Activated CD8-positive, alpha-beta T cell treated with anti-CD3 and anti-CD28 coated beads for 36 hours (primary cell): ENCODE measurements at places on chromosomes 2 and 18. TPM values are rescaled to one million over a fixed set of nuclear protein-coding genes. Genes with fewer than 3 reads are reported as not detected.

SERPINB12 gene
- total RNA-seq: not detected

SEMA4F gene
- total RNA-seq: 3.1 TPM

AMMECR1L gene
- total RNA-seq: 13.1 TPM

ARHGAP28 gene
- not detected for total RNA-seq

MARCHF4 gene
- total RNA-seq: not detected

DNA sequence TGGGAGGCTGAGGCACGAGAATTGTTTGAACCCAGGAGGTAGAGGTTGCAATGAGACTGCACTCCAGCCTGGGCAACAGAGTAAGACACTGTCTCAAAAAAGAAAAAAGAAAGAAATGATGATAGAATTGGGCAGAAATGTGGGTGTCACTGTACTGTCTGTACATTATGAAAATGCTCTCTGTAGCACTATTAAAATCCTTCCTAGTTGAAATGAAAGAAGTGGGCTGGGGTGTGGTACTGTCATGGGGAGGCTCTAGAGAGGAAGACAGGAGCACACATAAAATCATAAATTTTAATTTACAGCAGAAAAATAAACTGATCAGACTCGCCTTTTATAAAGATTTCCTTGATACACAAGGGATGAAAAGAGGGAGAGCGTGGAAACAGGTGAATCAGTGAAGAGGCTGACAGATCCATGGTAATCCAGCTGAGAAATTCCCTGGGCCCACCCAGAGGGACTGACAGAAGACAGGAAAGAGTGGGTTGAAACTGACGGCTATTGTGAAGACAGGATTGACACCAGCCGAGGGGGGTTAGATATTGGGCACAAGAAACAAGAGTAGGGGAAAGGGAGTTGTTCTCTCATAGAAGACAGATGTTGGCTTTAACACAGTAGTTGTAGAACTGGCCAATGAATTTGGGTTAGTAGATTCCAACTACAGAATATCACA lies 96.4 kb upstream of the ATL2 start:
- H3K4me1 ChIP-seq: peaks cover 28% of the 10 kb centered on the region
- H3K27me3 ChIP-seq: peaks cover 19% of the 10 kb centered on the region
- H3K4me3 ChIP-seq: no peak overlapping the region
- no peak for DNase-seq
- H3K36me3 ChIP-seq: no peaks in the 10 kb centered on the region
- H3K27ac ChIP-seq: peak overlapping the region; percentile 48

GRCh38 chr2:241072553-241073165 lies 29.4 kb downstream of the MTERF4 start:
- no peak overlapping the region for H3K4me3 ChIP-seq
- DNase-seq: no peak
- H3K27ac ChIP-seq: no peak overlapping the region
- H3K36me3 ChIP-seq: no peaks in the 10 kb centered on the region
- H3K4me1 ChIP-seq: no peaks in the 10 kb centered on the region

- no peaks in the 10 kb centered on the region for H3K36me3 ChIP-seq
- H3K4me3 ChIP-seq: no peak overlapping the region
- no peak for DNase-seq
- H3K27ac ChIP-seq: no peak overlapping the region
- H3K4me1 ChIP-seq: peaks cover 4% of the 10 kb centered on the region
- H3K27me3 ChIP-seq: peaks cover 14% of the 10 kb centered on the region
These were observed 14.9 kb upstream of the LYPD6 start for GRCh38 chr2:149315461-149315860.

DNA sequence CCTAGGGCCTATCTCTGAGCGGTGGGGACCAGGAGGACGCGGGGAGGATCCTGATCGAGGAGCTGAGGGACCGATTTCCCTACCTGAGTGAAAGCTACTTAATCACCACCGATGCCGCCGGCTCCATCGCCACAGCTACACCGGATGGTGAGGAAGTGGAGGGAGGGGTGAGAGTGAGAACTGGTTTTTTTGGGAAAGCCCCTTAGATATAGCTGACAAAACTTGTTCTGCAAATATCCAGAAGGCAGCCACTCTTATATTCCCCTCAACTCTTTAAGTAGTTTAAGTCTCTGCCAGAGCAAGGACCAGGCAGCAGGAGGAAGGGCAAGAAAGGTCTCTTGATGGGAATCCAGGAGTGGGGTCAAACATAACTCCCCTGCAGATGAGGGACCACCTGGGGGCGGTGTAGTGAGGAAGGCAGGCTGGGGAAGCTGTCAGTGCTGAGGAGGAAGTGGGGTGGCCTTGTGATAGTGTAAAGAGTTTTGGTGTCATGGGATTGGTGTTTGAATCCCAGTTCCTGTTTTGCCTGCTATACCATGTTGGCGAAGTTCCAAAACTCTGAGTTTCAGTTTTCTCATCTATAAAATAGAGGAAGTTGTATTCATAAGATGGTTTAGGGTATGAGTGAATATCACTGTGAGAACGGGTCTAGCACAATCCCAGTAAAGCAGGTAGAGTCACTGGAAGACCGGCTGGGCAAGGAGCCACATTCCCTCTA lies 3.4 kb downstream of the NAGK start:
- H3K27ac ChIP-seq: peak overlapping the region; percentile 83
- DNase-seq: peak; percentile 74
- peaks cover 51% of the 10 kb centered on the region for H3K4me1 ChIP-seq
- no peaks in the 10 kb centered on the region for H3K27me3 ChIP-seq
- H3K36me3 ChIP-seq: peaks cover 17% of the 10 kb centered on the region
- H3K4me3 ChIP-seq: peak overlapping the region; percentile 57

DNA sequence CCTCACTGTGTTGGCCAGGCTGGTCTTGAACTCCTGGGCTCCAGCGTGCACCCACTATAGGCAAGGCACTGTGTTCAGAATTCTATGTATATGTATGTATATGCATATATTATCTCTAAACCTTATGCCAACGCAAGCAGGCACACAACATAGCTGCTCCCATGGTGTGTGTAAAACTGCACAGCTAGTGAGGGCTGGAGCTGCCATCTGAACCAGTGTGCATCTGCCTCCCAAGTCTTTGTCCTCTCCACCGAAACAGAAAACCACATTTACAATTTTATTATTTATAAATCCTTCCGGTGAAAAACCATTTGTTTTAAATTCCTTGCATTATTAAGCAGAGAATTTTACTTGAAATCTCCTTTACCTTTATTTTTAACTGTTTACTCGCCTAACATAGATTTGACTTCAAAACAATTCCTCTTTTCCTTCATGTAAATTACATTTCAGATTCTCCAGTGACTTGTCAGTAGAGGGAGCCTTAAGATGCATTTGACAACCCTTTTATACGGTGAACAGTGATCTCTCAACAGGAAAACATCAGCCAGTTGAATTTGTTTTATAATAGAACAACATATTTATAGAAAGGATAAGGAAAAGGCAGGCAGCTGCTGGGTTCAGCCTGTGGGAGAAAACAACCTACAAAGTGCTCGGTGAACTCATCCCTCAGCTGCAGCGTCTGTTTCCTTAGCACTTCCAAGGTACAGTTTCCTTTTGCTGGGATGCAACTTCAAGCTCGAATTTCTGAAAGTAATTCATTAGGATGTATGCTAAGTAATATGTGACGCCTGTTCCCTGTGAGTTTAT lies 101.2 kb downstream of the MYT1L start:
- peaks cover 1% of the 10 kb centered on the region for H3K27me3 ChIP-seq
- H3K27ac ChIP-seq: no peak overlapping the region
- H3K4me1 ChIP-seq: no peaks in the 10 kb centered on the region
- DNase-seq: no peak
- H3K4me3 ChIP-seq: no peak overlapping the region

GRCh38 chr2:207161247-207162123 lies 4.3 kb downstream of the KLF7 start:
- no peak for DNase-seq
- no peak overlapping the region for H3K4me3 ChIP-seq
- H3K27me3 ChIP-seq: peaks cover 1% of the 10 kb centered on the region
- H3K4me1 ChIP-seq: peaks cover 55% of the 10 kb centered on the region
- no peaks in the 10 kb centered on the region for H3K36me3 ChIP-seq

GRCh38 chr18:35387152-35387571 lies 10.0 kb upstream of the ZNF396 start:
- peak; percentile 14 for DNase-seq
- H3K27ac ChIP-seq: no peak overlapping the region
- H3K4me3 ChIP-seq: no peak overlapping the region
- H3K36me3 ChIP-seq: no peaks in the 10 kb centered on the region

DNA sequence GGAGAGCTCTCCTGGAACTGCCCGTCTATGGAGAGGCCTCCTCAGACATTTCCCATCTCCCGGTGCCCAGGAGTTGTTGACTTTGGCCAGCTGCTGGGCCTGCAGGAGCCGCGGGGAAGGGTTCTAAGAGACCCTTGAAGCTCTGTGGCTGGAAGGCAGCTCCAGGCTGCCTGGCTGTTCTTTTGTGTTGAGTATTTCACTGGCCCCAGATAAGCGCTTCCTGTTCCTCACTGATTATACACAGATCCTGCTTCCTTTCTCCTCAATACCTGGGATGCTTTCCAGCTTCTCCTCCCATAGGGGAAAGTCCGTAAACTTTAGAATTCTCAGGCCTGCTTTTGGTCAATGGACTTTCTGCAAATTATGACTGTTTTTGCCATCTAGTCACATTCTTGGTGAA lies 57.8 kb downstream of the TGOLN2 start:
- no peak for DNase-seq
- H3K36me3 ChIP-seq: no peaks in the 10 kb centered on the region
- H3K27me3 ChIP-seq: no peaks in the 10 kb centered on the region
- H3K27ac ChIP-seq: no peak overlapping the region

DNA sequence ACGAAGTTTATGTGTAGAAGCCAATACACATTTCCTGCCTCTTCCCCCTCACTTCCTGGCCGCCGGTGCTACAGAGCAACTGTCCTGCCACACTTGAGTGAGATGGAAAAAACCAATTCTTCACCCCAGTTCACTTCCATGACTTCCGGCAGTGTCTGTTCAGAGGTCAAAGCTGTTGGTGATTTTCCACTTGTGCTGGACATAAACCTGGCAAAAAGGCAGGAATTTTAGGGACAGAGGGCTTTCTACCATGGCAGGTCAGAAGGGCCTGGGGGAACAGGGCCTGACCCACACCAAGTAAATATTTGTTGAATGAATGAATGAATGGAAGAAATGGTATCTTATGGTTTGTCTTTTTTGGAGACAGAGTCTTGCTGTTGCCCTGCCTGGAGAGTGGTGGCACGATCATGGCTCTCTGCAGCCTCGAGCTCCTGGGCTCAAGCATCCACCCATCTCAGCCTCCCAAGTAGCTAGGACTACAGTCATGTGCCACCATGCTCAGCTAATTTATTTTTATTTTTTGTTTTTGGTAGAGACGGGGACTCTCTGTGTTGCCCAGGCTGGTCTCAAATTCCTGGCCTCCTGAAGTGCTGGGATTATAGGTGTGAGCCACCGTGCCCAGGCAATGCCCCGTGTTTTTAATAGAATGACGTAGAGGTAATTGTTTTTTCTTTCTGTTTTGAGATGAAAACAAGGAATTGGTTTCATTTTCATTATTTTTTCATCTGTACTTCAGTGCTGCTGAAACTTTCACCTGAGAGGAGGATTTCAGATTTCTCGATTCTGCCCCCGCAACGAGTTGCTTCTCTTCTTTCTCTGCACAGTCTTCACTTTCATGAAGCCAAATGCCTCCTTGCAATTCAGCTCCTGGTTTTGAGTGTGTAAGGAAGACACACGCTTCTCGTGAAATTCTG lies 48.0 kb upstream of the LPIN2 start:
- H3K27ac ChIP-seq: peak overlapping the region; percentile 100
- peak overlapping the region; percentile 74 for H3K4me3 ChIP-seq
- peak; percentile 79 for DNase-seq
- no peaks in the 10 kb centered on the region for H3K27me3 ChIP-seq
- peaks cover 3% of the 10 kb centered on the region for H3K36me3 ChIP-seq

DNA sequence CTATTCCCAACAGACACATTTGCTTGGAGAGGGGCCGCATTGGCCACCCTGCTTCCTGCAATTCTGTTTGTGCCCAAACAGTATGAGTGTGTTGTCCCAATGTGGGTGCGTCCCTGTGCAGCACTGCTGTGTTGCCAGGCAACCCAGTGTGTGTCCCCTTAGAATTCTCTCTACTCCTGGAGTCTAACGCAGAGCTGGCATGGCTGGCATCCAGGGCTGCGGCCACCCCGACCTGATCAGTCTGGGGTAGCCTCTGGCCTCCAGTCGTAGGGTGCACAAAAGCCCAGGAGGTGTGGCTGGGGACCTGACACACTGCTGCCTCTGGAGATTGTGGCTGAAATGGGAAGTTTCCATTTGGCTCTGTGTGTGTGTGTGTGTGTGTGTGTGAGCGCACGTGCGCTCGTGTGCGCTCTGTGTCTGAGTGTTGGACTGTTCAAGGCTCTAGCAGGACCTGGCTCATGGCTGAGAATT lies 48.0 kb downstream of the TEX44 start:
- H3K27ac ChIP-seq: no peak overlapping the region
- no peak for DNase-seq
- H3K27me3 ChIP-seq: no peaks in the 10 kb centered on the region

- peaks cover 5% of the 10 kb centered on the region for H3K36me3 ChIP-seq
- peaks cover 51% of the 10 kb centered on the region for H3K4me1 ChIP-seq
- peak overlapping the region; percentile 58 for H3K27ac ChIP-seq
- H3K27me3 ChIP-seq: peaks cover 2% of the 10 kb centered on the region
These were observed 105.0 kb downstream of the B3GNT2 start for GRCh38 chr2:62300925-62301324.

DNA sequence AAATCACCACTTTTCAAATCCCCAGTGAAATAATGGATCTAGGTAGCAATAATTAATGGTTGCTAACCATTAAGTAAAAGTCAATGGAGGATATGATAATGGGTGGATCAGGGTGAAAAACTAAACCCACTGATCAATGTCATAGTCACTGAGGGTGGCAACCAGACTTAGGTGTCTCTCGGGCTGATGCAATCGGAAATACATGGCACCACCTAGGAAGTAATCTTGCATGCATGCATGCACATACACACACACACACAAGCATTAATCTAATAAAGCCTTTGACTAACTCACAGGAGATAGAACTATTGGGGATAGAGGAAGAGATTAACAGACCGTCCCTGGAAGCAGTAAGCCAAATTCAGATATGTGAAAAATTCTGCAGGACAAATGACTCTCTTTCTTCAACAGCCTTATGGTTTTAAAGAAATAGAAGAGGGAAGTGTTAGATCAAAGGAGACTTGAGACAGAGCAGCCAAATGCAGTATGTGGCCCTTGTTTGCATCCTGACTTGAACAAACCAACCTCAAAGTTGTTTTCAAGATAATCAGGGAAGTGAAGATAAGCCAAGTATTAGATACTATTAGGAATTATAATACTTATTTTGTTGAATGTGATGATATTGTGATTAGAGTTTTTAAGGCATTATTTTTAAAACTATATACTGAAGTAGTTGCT lies 186.0 kb upstream of the RMP24 start:
- H3K27ac ChIP-seq: no peak overlapping the region
- no peaks in the 10 kb centered on the region for H3K36me3 ChIP-seq
- DNase-seq: no peak
- H3K4me1 ChIP-seq: no peaks in the 10 kb centered on the region
- no peak overlapping the region for H3K4me3 ChIP-seq
- H3K27me3 ChIP-seq: peaks cover 21% of the 10 kb centered on the region

GRCh38 chr2:1632510-1632909 lies 111.8 kb downstream of the PXDN start:
- H3K36me3 ChIP-seq: no peaks in the 10 kb centered on the region
- H3K4me3 ChIP-seq: no peak overlapping the region
- H3K27me3 ChIP-seq: no peaks in the 10 kb centered on the region
- no peak overlapping the region for H3K27ac ChIP-seq
